ENCODE measurements at places on chromosomes 7 and 10.

GRCh38 chr7:57204411-57204811 lies 72.2 kb upstream of the ZNF479 start:
- DNase-seq: no peak

GRCh38 chr7:43078794-43079193 lies 33.7 kb upstream of the HECW1 start:
- DNase-seq: no peak

GRCh38 chr7:134890246-134891240 lies 95.8 kb upstream of the AGBL3 start:
- DNase-seq: peak; percentile 50

DNA sequence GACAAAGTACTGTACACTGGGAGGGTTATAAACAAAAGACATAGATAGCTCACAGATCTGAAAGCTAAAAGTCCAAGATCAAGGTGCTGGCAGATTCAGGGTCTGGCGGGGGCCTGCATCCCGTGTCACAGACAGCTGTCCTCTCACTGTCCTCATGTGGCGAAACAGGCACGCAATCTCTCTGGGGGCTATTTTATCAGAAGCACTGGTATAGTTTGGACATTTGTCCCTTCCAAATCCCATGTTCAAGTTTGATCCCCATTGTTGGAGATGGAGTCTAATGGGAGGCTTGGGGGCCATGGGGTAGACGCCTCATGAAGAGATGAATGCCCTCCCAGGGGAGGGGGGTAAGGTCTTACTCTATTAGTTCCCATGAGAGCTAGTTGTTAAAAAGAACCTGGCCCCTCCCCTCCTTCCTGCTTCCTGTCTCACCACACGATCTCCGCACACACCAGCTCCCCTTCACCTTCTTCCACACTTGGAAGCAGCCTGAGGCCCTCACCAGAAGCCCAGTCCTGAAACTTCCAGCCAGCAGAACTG lies 72.5 kb upstream of the UCN3 start:
- DNase-seq: no peak

- peak; percentile 78 for DNase-seq
These were observed 453.7 kb downstream of the SDK1 start for GRCh38 chr7:3754493-3755341.
